Heart left ventricle (tissue), 16 donors: ENCODE measurements at places on chromosomes 7 and 10. TPM values are rescaled to one million over a fixed set of nuclear protein-coding genes. Genes with fewer than 3 reads are reported as not detected.

CPED1 gene
- total RNA-seq = 50.8 TPM

CC2D2B gene
- 0.91 TPM for total RNA-seq

LDB3 gene
- total RNA-seq = 1,183 TPM

LIPM gene
- total RNA-seq = not detected

SFMBT2 gene
- total RNA-seq = 10.1 TPM

NEBL gene
- total RNA-seq = 511 TPM

AKR1C1 gene
- total RNA-seq = 9.9 TPM

ABHD11 gene
- total RNA-seq = 17.9 TPM

PDK4 gene
- 160 TPM for total RNA-seq

IRF5 gene
- total RNA-seq = 1.8 TPM

ZNF716 gene
- not detected for total RNA-seq

GDF2 gene
- total RNA-seq = not detected

MCMBP gene
- total RNA-seq = 23.3 TPM

TSPAN15 gene
- 7.6 TPM for total RNA-seq

UBTD1 gene
- 32.3 TPM for total RNA-seq

HDAC9 gene
- total RNA-seq = 30.6 TPM

TMEM26 gene
- total RNA-seq = 0.35 TPM

RBP4 gene
- not detected for total RNA-seq

RNLS gene
- 30.7 TPM for total RNA-seq
